ENCODE measurements at places on chromosomes 6 and 20.

GRCh38 chr6:19492636-19493405, 344.3 kb upstream of the ID4 start:
- DNase-seq: no peak

DNA sequence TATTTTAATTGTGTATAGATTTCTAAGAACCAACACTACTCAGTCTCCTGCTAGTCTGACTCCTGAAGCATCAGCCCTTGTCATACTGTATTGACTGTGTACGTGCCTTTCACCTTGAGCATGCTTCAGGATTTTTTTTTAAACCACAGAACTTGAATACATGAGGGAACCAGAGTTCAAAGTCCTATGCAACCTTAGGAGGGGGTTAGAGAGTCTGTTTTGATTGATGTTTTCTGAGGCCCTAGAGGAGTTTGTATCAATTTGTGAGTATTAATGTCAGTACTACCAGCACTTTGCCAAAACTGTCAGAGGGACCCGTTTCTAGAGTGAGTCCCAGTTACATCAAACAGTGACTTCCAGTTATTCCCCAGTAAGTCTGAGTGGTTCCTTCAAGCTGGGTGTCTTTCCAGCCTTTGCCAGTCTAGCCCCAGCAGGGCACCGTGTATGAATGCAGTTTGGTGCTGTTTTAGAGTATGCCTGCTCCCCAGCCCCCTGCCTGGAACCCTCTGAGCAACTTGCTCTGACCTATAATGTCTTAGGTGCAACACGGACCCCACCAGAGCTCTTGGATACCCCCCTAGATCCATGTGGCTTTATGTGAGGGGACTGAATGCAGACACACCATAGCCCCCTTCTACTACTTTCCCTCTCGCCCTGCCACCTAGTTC, 8.5 kb downstream of the TP53INP2 start:
- DNase-seq: no peak

DNA sequence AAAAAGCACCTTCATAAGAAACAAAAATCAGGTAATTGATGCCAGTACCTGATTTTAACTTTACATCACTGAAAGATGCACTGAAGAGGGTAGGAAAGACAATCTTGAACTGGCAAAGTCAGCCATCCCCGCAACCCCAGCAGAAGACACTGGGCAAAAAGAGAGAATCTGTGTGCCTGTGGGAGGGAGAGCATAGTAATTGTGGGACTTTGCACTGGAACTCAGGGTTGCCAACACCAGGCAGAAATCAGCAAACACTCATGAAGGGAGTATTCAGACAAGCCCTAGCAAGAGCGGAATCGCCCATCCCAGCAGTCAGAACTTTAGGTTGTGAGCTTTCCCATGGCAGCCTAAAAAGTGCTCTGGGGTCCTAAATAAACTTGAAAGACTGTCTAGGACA, 344.6 kb upstream of the GJE1 start:
- DNase-seq: no peak

GRCh38 chr20:58393299-58393698, 4.3 kb downstream of the VAPB start:
- DNase-seq: peak; percentile 30

DNA sequence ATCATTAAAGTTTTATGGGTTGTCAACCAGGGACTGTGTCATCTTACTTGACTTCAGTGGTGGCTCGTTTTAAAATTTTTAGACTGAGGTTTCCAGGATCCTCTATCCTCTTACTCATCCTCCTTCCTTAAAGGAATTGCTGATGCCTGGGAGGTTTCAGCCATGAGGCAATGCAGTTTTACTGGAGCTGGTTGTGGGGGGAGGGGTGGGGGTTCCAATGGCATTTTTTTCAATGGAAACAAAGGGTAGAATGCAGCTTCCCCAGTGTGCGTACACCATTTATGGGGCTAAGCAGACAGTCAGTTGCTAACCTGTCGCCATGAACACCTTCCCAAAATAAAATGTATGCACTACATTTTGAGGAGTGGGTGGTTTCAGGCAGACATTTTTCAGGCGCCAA, 88.0 kb downstream of the METTL24 start:
- no peak for DNase-seq

DNA sequence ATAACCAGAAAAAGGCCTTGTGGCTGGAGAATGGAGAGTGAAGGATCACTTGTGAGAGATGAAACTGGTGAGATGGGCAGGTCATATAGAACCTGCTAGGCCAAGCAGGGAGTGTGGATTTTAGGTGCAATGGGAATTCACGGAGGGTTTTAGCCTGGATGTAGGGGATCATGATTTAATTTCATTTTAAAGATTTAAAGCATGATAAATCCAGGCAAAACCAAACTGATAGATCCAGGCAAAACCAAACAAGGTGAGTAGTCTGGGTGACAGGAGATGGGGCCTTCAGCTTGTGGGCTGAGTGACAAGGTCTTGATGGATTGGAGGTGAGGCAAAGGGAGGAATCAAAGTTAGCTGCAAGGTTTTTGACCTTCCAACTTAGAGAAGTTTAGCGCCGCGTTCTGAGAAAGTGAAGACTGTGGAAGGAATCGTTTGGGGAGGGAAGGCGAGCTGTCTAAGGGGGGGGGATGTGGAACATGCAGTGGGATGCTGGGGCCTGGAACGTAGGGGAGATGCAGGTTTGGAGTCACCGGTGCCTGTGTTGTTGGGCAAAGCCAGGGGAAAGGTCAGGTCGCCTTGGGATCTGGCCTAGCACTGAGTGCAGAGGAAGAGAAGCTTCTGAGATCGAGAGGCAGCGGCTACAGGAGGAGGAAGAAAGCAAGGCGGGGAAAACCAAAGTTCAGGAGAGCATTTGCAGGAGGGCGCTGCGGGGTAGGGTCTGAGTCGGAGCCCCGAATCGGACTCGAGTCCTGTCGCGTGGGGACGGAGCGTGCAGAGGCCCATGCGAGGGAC, 1.3 kb upstream of the PLCG1 start:
- no peak for DNase-seq

GRCh38 chr6:89299466-89299850, 15.6 kb downstream of the GABRR2 start:
- no peak for DNase-seq

GRCh38 chr6:73803562-73804241, 107.7 kb downstream of the CD109 start:
- DNase-seq: peak; percentile 97

- no peak for DNase-seq
Measured at GRCh38 chr6:43705996-43706395, 18.4 kb upstream of the MRPS18A start.

DNA sequence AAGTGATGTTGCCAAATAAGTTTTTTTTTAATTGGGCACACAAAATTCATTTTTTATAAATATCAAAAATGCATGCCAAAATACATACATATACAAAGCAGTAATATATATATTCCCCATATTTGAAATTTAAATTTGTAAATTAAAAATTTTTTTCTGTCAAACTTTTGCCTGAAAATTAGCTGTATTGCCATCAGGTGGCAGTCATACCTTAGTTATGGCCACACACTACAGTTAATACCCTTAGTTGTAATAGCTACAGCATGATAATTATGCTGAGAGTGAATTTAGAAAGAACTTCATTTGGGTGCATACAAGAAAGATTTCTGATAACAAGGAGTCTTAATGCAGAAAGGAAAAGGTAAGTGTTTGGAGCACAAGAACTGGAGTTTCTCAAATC, 46.2 kb upstream of the SDHAF4 start:
- peak; percentile 1 for DNase-seq

DNA sequence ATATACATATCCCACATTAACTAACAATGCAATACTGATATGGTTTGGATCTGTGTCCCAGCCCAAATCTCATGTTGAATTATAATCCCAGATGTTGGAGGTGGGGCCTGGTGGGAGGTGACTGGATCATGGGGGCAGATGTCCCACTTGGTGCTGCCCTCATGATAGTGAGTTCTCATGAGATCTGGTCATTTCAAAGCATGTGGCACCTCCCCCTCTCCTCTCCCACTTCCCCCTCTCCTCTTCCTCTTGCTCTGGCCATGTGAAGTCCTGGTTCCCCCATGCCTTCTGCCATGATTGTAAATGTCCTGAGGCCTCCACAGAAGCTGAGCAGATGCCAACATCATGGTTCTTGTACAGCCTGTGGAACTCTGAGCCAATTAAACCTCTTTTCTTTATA, 71.2 kb downstream of the FYN start:
- no peak for DNase-seq

- no peak for DNase-seq
Measured at GRCh38 chr6:71419217-71420094, 130.8 kb downstream of the OGFRL1 start.

DNA sequence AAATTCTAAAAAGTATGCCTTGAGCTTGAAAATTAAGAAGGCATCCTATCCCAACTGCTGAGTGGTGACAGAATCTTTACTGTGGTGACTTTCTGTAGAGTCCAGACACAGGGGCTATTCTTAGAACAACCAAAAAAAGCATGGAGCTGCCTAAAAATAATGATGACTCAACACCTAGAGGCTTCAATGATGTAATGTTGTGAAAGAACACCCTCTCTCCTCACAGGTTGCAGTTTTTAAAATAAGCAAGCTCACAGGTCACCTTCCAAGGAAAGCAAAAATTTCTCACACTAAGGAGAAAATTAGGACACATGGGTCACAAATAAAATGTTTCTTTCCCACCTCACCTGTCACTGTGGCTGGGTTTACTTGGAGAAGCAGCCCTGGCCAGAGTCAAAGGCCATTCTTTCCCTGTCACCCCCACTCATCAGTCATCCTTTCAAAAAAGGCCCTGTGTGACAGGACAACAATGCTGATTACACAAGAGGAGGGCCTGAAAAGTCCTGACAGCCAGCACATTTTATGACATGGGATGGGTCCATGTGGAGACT, 53.5 kb downstream of the RCAN2 start:
- peak; percentile 40 for DNase-seq

- DNase-seq: no peak
Measured at GRCh38 chr6:106894978-106895702, 79.4 kb downstream of the CD24 start.

Data from fibroblast of gingiva (primary cell).